ENCODE measurements at places on chromosomes 6 and 20. TPM values are rescaled to one million over a fixed set of nuclear protein-coding genes. Genes with fewer than 3 reads are reported as not detected.

GRCh38 chr20:61257611-61258010, 5.5 kb downstream of the CDH4 start:
- DNase-seq: no peak

- DNase-seq: peak; percentile 17
These were observed 433.7 kb downstream of the MAFB start for GRCh38 chr20:40255365-40255764.

GRCh38 chr6:7312616-7313504, at the start of gene SSR1:
TSS of gene SSR1 (minus strand) at chr6:7313199. CDS start at chr6:7313120, 79 bp downstream.
- DNase-seq: peak; percentile 97

C6orf58 gene
- not detected for total RNA-seq

DNA sequence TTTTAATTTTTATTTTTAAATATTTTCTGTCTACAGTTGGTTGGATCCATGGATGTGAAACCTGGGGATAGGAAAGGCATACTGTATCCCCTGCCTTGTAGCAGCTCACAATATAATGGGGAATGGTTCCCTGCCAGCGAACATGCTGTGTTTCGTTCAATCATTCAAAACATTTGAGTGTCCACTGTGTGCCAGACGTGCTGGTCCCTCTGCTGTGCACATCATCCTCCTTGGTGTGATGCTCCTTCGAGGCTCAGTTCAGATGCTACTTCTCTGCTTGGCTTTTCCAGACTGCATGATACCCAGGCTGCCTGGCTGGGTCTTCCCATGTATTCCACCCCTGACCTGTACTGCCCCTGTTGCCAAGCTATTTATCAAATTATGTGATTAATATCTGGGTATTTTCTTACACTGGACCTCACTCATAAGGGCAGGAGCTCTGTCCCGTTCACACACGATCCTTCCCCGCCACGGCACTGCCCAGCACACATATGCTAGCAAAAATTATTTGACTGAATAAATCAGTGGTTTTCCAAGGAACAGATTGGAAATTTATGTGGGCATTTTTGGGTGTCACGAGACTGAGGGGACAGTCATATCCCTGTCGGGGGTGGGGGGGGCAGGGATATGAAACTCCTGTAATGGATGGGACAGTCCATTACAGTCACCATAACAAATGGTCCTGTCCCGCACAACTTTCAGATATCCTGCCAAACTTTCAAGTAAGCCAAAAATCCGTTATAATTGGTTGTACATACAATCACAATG, 4.9 kb downstream of the SDCBP2 start:
- no peak for DNase-seq

MUCL3 gene
- total RNA-seq: not detected

DNA sequence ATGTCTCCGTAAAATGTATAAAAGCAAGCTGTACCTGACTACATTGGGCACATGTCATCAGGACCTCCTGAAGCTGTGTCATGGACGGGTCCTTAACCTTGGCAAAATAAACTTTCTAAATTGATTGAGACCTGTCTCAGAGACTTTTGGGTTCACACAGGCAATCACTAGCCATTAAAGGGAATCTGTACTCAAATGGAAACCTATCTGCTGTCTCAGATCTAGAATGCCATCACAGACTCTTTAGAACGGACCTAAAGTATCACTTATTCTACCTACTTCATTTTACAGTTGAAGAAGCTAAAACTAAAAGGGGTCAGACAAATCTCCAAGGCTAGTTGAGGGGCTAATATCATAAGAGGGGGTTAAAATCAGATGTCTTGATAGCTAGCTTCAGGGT, 11.1 kb downstream of the SAMD3 start:
- DNase-seq: no peak

DNA sequence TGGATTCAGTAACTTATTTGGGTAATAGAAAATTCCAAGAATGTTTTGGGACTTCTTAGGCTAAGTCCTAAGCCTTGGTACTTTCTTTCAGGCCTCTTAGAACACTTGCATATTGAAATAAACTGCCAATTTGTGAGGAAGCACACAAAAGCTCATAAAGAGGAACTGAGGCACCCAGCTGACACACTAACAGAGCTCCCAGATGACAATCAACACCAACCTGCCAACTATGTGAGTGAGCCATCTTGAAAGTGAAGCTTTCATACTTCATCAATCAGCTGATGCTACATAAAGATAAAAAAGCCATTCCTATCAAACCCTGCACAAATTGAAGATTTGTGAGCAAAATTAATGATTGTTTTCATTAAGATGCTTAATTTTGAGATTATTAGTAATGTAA, 832.5 kb upstream of the EPHA7 start:
- DNase-seq: no peak

DNA sequence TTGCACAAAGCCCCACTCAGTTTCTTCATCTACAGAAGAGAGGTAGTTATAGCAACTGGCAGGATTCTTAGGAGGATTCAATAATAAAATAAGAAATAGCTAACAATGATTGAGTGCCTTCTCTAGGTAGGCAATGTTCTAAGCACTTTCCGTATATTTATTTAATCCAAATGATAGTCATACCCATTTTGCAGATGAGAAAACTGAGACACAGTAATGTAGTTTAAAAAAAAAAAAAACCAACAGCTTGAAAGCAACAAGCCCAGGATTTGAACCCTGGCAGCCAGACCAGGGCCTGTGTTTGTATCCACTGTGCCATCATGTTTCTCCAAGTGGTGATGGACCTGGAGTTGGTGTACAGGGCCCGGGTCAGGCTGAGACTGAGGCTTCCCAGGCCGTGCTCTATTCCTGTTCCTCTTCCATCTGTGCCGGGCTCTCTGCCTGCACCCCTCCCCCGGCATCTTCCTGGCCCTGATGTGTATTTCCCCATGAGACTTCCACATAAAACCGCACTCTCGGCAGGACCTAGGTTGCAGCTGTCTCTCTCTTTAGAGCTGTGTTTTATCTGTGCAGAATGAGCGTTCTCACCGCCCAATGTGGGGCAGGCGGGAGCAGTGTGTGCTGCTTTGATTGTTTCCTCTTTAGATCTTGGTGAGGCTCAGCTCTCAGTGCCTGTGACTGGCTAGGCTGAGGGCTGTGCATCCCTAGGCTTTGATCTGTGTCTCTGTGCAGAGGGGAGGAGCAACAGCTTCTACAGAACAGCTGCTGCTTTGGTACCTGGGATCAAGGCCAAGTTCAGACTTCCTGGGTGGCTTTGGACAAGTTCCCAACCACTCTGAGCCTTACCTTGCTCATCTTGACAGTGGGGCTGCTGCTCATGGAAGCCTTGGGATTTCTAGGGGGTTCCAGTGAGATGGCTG, 49.5 kb downstream of the TOX2 start:
- DNase-seq: no peak

- no peak for DNase-seq
These were observed 132.0 kb upstream of the CHD6 start for GRCh38 chr20:41750137-41750536.

GRCh38 chr6:157570752-157571151, 189.8 kb downstream of the ZDHHC14 start:
- DNase-seq: no peak

GRCh38 chr6:162090734-162091133, 636.8 kb downstream of the PRKN start:
- DNase-seq: no peak

PSMB1 gene
- total RNA-seq: 521 TPM

ZSCAN23 gene
- total RNA-seq: 0.64 TPM

DNA sequence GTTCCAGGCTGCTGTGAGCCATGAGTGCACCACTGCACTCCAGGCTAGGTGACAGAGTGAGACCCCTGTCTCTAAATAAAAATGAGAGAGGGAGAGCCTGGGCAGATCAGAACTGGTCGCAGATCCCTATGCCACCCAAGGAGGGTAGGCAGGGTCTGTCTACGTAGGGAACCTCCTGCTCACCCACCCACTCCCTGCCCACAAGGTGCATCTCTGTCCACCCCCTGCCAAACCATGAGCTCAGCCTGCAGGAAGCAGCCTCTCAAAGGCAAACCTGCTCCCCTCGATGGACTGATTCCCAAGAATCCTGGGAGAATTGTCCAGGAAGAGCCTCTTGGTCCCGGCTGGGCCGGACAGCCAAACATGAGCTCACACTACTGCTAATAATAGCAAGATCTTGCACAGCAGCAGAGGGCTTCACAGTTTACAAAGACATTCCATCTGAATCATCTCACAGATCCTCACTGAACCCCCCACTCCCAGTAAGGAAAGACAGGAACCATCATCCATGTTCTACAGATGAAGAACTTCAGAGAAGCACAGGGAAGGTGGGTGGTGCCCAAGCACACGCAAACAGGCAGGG, 27.8 kb upstream of the TLDC2 start:
- no peak for DNase-seq

DNA sequence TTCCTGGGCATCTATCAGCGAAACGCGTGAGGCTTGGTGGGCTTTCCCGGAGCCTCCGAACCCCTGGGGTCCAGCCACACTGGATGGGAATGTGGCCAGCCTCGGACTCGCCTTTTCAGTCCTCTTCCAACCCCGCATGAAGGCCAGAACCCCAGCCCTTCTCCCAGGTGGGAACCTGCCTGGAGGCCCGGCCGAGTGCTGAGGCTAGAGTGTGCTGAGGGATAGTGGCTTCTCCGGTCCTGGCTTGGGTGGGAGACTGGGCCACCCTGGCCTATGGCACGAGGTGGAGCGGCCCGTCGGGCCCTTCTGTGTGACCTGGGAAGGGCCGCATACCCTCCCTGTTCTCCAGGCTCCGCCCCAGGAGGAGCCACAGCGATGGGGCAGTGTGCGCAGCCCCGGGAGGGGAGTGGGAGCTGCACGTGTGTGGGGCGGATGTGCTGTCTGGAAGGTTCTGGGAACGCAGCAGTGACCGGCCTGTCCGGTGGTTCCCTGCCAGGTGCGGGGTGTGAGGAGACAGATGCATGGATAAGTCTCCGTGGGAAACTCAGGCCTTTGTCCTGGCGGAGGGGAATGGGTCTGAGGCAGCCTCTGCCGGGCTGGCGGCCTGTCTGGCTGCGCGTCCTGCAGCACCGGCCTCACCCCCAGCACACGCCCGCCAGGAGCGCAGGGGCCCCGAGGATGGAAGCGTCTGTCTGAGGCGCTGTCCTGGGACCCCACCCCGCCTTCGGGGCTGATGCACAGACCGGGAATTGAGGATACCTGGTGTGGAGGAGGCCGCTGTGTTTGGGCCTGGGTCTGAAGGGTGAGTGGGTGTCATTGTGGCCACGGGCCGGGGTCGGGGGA, 1.1 kb upstream of the BHLHE23 start:
- DNase-seq: no peak

DNA sequence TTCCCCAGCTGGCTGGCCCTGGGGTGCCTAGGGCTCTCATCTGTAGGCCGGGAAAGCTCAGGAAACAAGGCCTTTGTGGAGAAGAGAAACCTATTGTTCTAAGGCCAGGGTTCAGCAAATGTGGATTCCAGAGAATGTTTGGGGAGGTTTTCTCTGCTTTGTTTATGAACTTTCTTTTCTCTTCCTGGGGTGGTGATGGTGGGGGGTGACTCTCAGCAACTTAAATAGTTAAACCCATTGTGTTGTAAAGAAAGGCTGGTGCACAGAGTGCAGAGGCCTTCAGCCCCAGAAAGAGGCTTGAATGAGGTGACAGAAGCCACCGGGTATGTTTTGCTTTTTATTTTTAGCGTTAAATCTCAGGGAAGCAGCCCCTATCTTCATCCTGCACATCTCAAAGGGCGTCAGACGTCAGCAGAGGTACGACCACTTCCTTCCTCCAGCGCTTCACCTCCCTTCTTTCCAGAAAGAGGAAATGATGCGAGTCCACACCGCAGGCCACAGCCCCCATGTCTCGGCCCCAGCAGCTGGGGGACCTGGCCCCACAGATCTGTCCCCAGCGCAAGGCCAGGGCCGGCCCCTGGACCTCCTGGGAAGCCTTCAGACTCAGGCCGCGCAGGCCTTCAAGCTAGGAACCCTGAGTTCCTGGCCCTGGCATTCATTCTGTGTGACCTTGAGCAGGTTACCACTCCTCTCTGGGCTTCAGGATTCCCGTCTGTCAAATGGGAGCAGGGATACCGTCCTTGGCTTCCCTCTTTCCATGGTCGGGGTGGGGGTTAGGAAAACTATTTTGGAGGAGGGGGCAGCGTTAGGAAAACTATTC, 605 bp upstream of the PPP1R16B start:
- no peak for DNase-seq

- DNase-seq: no peak
These were observed 219.1 kb downstream of the ARID1B start for GRCh38 chr6:156996265-156996664.

DNA sequence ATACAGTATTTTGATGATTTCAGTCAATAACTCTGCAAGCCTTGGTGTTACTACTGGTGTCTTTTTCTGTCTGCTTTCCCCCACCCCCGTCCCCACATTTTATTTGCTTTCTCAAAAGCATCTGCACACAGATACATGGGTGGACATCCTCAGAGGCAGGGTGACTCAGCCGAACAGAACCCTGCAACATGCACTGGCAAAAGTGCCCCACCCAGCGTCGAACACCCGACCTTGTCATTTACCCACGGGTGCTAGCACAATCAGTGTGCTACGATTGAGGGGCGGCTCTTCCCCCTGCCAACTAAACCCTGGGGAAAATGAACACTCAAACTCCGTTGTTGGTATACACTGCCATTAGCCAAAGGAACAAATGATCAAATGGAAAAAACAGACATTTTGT, 115.9 kb upstream of the NAA20 start:
- DNase-seq: no peak

C6orf136 gene
- 2.9 TPM for total RNA-seq

GRCh38 chr6:54467384-54467783, 159.1 kb downstream of the TINAG start:
- DNase-seq: no peak

GRCh38 chr6:11702089-11702488, 76.5 kb downstream of the ADTRP start:
- DNase-seq: no peak

CCDC170 gene
- total RNA-seq: not detected

SLC17A3 gene
- not detected for total RNA-seq

DNA sequence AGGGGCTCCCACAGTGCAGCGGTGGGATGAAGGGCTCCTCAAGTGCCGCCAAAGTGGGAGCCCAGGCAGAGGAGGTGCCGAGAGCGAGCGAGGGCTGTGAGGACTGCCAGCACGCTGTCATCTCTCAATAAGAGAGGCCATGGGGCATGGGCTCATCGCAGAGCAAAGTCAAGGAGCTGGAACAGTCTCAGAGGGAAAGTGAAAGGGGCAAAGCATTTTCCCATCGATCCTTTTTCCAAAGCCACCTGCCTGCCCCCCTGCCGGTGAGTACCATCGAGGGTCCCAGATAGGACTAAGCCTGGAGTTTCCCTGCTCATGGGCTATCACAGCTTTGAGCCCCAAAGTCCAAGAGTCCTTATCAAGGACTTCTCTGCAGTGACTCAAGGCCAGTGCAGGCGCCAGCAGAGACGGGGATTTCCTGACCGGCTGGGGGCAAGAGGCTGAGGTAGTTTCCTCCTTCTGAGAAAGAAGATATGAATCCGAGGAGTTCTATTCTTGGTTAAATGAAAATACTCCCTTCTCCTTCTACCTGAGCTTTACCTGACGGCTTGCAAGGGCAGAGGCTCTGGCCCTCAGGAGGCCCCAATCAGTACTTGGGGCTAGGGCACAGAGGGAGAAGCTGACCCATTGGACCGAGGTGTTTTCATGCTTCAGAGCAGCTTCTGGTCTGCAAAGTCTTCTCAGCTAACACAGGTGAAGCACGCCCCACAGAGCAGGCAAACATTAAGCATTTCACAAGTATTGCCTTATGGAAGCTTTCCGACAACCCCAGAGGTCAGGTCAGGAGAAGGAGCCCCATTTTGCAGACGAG, 22.6 kb downstream of the ETV7 start:
- no peak for DNase-seq

IYD gene
- total RNA-seq: not detected

All from H4 (cell line).